ENCODE measurements at places on chromosomes 3 and 15.

DNA sequence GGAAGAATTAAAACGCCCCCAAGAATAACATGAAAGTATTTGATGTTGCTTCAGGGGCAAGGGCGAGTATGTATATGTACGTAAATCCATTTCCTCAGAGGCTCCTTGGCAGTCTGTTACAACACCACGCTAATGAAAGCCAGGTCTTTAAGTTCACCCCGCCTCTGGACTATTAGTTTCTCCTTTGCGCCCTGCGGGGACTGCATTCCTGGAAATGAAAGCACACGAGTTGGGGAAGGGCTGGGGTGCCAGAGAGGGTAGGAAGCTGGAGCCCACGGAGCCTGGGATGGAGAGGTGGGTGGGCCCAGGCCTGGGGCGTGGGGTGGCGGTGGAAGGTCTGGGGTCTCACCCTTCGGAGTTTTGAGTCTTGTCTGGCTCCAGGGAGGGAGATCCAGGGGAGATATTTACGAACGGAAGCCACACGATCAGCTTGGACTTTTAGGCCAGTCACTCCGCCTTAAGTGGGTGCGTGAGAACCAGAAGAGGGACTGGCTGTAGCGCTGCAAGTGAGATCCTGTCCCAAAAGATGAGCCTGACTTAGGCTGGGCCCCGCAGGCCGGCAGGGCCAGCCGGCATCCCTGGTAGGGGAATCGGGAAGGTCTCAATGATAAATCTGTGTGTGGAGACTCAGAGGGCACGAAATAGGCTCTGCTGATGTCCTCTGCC is 1.6 kb upstream of the PLCL2 start:
- peak; percentile 77 for DNase-seq

DNA sequence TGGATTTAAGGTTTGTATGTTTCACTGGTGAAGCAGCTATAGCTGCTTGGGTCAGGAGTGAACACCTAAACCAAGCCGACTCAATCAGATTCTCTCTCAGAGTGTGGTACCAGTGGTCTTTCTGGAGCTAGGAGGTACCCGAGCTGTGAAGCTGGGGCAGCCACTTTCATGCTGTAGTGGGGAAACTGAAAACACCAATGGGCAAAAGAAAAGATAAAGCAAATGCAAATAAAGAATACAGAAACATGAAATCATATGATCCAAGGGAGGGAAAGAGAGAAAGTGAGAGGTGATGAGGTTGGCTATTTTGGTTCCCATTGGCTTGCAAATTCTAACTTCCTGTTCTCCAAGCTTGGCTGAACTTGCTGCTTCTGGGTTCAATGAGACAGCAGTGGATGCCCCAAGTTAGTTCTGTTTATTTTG is 212.3 kb upstream of the CFAP20DC start:
- no peak for DNase-seq

DNA sequence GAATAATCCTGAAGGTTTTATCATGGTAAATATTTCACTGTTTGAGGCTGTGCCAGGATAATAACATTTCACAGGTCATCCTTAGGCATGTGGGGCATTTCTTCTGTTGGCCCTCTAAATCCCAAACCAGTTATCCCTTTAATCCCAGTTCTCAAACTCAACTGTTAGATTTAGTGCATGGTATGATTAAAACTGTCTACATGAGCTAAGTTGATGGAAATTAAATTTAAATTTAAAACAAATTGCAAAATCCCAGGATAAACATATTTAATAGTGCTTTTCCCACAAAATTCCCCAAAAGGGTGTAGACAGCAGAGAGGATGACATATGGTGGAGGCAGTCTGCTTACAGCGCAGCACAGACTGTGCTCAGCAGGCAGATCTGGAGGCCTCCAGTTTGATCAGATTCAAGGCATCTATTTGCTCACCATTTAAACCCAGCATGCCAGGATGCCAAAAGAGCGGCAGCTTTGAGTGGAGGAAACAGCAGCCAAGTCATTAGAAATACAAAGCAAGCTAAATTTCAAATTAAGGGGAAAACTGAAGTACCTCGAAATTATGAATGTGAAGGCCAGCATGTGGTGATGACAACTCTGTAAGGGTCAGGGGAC is 325.8 kb downstream of the KCNH8 start:
- no peak for DNase-seq

- DNase-seq = no peak
Observed at GRCh38 chr3:48418651-48419050, 11.2 kb downstream of the PLXNB1 start.

DNA sequence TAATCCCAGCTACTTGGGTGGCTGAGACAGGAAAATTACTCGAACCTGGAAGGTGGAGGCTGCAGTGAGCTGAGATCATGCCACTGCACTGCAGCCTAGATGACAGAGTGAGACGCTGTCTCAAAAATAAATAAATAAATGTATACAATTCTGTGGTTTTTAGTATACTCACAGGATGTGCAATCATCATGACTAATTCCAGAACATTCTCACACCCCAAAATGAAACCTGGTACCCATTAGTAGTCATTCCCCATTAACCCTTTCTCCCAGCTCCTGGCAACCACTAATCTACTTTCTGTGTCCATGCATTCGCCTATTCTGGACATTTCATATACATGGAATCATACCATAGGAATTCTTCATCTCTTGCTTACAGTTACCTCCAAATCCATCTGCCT is 44.5 kb downstream of the LRRFIP2 start:
- peak; percentile 91 for DNase-seq

DNA sequence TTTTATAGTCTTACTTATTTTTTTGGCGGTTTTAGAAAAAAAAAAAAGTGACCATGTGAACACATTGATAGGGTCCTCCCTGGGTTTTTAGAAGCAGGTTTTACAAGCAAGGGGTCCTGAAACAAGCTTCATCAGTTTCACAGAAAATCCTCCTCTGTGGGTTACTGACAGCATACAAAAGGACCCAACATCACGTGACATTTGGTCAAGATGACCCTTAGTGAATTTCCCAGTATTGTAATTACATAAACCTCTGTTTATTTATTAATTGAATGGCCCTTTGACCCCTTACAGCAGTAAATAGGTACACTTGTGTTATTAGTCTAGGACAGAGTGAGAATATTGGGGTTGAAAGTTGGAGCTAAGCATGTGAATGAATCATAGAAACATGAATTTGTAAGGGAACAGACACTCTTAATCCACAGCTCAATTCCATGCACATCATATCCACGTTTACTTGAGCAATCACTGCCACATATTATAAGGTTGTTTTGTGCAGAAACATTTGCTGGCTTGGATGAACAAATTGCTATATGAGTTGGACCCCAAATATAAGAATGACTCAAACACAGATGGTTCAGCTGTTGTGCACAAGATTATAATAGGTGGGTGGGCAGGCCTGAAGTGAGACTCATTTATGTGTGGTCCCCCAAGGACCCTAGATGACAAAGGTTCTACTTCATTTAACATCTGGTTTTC is 137.5 kb downstream of the ZNF385D start:
- no peak for DNase-seq

DNA sequence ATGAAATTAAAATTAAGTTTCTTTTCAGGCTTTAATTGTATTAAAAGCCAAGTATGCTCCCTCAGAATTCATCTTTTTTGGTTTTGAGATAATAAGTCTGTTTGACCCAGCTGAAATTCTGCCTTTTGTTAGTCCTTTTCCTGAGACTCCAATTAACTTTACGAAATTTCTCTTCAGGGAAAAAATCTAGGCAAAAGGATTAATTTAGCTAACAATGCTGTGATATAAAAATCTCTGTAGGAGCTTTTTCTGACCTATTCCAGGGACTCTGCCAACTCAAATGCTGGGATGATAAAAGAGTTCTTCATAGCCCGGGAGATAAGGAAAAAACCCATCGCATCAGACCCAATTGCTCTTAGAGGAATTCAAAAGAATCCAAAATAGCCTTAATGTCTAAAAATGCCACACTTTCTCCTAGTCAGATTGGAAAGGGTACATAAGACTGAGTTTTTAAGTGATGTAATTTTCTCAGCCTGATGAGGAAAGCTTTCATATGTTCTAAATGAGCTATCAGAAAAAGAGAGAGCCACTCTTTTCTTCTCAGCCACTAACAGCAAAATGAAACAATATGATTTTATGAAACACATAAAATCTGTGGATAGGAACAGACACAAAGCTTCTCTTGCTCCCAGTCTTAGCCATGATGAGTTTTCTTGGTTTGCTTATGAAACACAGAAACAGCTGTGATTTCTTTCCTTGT is 405.1 kb downstream of the ROBO1 start:
- no peak for DNase-seq

DNA sequence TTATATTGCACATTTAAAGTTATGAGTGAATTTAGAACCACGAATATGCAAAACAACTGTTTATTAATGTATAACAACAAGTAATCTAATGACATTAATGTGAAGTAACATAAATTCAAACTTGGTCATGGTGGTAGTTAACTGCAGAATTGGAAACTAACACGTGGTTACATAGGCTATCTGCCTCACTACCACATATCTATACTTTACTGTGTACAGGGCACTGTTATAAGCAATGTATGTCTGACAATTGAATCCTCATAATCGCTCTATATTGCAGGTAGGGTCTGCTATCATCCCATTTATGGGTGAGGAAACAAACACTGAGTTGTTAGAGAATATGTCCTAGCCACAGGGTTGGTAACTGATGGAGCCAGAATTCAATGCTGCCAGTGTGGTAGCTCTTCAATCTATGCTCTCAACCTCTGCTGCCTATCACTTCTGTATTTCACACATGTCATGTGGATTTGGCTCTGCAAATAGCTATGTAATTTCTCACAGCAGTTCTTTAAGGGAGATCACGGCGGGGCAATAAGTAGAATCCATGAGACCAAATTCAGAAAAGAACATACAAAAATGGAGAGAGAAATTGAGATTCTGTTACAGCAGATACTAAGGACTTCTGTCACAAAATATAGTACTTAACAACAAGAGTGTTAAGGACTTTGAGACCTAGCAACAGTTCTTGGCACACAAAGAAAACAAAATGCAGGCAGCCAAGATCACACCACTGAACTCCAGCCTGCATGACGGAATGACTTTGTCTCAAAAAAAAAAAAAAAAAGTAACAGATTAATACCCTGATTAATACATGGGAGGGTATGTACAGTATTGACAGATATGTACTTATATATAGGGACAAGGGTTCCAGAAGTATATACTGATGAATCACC is 100.0 kb upstream of the CSPG5 start:
- no peak for DNase-seq
